Fibroblast of villous mesenchyme (primary cell): ENCODE measurements at places on chromosomes 7 and 10. TPM values are rescaled to one million over a fixed set of nuclear protein-coding genes. Genes with fewer than 3 reads are reported as not detected.
A peak's percentile ranks its signal among the peaks of the same experiment; 100 is the strongest.

DNA sequence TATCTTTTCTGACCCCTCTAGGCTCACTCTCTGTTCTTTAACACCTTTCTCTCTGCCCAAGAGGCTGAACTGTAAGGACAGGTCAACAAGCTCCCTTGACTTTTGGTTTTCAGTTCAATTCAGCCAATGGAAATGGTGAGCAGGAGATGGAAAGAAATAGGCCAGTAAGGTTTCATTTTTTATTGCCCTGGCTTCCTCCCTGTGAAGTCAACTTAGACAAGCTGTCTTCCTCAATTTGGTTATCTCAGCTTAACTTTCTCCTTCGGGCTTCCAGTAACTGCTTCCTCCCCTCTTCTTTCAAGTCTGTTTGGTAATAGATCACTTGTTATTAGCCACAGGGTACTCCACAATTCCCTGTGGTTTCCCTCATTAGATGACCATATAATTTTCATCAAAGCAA, 19.7 kb downstream of the LIPK start:
- DNase-seq: no peak

GRCh38 chr7:151008511-151009323, 15.6 kb downstream of the ATG9B start:
- peak; percentile 60 for DNase-seq

DNA sequence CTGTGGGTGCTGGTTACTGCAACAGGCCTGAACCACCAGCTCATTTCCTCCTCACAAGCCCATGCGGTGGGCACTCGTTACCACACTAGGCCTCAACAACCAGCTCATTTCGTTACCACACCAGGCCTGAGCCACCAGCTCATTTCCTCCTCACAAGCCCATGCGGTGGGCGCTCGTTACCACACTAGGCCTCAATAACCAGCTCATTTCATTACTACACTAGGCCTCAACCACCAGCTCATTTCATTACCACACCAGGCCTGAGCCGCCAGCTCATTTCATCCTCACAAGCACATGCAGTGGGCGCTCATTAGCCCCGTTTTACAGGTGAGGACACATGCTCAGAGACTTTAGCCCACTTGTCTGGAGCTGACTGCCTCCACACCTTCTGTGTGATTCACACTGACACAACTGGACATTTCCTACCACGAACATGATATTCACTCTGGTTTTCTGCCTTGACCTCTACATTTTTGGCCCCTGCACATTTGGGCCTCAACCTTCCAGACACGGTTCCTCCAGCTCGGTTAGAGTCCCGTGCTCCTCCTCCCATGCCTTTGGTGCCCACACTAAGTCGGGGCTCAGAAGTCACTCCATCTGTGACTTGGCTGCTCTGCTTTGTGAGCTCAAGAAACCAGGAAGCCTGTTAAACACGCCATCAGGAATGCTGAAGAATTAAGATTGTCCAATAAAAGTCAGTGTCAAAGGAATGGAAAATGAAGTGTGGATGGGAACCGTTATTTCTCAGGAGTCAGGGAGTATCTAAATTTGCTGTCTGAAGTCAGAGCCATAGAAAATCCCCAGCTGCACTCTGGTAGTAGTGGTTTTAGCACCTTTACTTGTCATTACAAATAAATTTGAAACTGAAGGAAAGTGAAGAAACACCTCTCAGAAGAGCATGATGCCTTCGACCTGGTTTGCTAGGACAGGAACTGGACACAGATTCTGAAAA, 55.8 kb upstream of the LANCL2 start:
- DNase-seq: peak; percentile 15

DNA sequence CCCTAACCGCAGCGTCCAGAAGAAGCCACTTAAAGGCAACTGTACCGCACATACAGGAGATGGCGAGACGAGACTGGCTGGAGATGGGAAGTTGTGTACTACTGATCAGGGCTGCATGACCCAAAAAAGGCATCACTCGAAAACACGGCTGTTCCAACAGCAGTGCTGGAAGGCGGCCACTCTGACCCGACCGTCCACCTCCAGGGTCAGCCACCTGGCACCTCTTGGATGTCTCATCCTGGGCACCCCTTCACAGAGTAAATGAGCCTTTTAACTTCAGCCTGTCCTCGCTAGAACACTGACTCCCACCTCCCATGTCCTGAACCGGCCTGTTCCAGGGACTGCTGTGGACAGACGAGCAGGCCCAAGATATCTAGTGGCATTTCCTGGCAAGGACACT, 180.7 kb downstream of the DIP2C start:
- DNase-seq: no peak

DNA sequence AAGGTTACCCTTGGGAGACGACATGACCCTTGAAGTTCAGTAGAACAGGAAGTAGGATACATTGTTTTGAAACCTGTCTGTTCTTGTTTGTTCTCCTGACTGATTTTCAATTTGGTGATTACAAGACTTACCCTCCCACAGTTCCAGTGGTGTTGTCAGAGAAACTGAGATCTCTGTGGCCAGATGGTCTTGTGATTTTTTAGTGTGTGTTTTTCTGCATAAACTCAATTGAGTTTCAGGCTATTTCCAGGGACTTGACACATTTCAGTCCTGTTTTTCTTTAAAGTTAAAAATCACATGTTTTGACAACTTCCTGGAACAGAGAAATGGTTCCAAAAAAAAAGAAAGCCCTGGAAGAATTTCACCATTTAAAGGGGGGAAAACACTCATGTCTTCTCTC, 22.3 kb downstream of the PIK3CG start:
- DNase-seq: peak; percentile 61

DNA sequence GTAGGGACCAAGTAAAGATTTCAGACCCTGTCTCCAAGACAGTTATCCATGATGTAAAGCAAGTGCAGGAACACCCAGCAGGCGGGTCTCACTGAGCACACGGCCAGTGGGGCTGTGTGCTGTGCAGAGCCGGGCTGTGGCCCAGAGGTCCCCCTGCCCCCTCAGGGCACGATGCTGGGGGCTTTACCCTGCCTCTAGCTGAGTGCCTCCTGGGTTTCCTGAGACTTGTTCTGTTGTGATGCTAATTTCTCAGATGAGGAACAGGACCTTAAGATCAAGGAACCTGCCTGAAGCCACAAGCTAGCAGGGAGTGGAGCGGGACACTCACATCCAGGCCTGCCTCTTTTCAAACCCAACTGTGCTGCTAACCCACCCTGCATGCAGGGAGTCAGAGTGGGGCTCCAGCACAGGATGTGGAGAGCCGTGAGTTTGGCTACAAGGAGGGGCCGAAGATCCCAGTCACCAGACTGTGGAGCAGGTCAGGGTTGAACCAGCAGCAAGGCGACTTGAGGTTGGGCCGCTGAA, 76.1 kb upstream of the LYZL2 start:
- no peak for DNase-seq

GRCh38 chr7:71695186-71695585, 563.2 kb downstream of the GALNT17 start:
- DNase-seq: no peak

GRCh38 chr10:60536529-60537114, 146.9 kb upstream of the ANK3 start:
- DNase-seq: peak; percentile 2

APBB1IP gene
- 3.2 and 4.3 TPM in 2 replicates for total RNA-seq

GRCh38 chr10:105950410-105950809, 1214.1 kb downstream of the SORCS1 start:
- DNase-seq: peak; percentile 54

DNA sequence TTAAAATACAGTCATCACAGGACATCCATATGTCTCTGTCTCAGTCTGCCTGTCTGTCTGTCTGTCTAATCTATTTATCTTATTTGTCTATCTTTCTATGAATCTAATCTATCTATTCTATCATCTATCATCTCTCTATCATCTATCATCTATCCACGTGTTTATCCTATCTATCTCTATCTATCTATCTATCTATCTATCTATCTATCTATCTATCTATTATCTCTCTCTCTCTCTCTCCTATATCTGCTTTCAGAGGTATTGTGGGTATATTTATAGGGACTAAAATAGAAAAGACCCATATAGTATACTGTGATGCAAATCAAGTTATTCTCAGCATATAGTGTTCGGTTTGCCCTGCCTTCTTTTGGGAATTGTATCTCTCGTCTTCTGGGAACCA, 167.5 kb downstream of the VPS50 start:
- no peak for DNase-seq

DNA sequence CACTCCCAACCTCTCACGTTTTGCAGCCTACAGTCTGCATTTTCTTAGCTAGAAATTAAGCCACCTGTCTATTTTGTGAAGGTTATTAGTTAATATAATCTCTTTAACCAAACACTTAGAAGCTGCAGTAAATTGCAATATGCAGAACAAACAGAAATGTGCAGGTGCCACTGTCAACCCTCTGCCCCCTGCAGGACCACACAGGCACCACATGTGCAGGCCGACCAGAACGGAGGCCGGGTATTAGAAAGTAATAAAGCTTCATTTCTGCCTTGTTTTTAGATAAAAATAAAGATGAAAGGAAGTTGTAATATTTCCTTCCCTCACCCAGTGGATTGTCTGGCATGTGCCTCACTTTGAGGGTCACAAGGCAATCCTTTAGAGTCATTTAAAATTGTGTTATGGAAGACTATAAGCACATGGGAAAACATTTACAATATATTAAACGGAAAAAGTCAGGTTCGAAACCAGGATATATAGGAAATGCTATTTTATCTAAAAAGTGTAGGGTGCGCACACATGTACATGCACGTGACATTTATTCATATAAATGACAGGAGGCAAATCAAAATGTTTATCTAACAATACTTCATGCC, 158.2 kb downstream of the ARHGAP12 start:
- DNase-seq: no peak

LAMB1 gene
- 438 and 483 TPM in 2 replicates for total RNA-seq

TRIM50 gene
- not detected in 2 replicates for total RNA-seq

- no peak for DNase-seq
Observed at GRCh38 chr7:121954803-121955202, 81.8 kb downstream of the PTPRZ1 start.

AEBP1 gene
- 148 and 159 TPM in 2 replicates for total RNA-seq
